ENCODE measurements at places on chromosomes 13 and 19.

GRCh38 chr19:46698395-46699321, 18.3 kb downstream of the PRKD2 start:
- DNase-seq = no peak

DNA sequence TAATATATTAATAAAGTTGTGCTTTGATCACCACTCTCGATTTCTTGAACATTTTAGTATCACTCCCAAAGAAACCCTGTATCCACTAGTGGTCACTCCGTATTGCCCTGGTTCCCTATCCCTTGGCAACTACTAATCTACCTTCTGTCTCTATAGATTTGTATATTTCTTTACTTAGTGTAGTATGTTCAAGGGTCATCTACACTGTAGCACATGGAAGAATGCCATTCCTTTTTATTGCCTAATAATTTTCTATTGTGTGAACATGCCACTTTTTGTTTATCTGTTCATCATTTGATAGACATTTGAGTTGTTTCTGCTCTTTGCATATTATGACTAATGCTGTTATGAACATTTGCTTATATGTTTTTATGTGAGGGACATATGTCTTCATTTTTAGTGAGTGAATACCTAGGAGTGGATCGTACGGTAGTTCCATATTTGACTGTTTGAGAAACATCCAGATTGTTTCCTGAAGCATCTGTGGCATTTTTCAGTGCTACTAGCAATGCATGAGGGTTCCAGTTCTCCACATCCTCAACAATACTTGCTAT, 254.0 kb downstream of the GPC6 start:
- no peak for DNase-seq

- DNase-seq = no peak
Measured at GRCh38 chr13:108345016-108345415, 75.5 kb downstream of the TNFSF13B start.

GRCh38 chr19:821231-821824, 427 bp downstream of the PLPPR3 start:
- no peak for DNase-seq

- DNase-seq = peak; percentile 49
Measured at GRCh38 chr13:24270639-24271141, 38.7 kb upstream of the C1QTNF9 start.

GRCh38 chr13:42239644-42240043, 32.3 kb upstream of the AKAP11 start:
- DNase-seq = no peak

- peak; percentile 93 for DNase-seq
Measured at GRCh38 chr19:37906869-37907734, at the start of gene SIPA1L3. Gene SIPA1L3, plus strand, starts transcription at chr19:37907208. Its CDS starts 174,358 bp downstream, at chr19:38081566.

- peak; percentile 37 for DNase-seq
Measured at GRCh38 chr19:29576761-29577648, 29.1 kb upstream of the POP4 start.

GRCh38 chr13:45166858-45167257, 34.0 kb downstream of the KCTD4 start:
- DNase-seq = no peak

- no peak for DNase-seq
Measured at GRCh38 chr19:4557971-4558941, 1.2 kb downstream of the SEMA6B start.

DNA sequence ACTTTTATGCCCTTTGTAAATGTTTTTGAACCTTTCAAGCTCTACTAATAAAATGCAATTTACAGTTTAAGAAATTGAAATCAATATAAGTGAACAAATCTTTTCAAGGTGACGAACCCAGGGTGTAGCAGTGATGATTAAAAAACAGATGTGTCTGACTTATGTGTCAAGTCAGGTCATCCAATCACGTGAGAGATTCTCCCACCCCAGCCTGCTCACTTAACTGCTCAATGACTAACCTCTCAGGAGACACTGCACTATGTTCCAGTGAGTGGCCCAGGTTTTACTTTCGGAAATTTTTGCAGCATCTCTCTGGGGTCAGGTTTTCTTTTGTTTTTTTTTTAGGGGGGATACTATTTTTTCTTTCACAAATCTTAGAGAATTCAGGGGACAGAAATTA, 60.7 kb downstream of the ZNF429 start:
- no peak for DNase-seq

DNA sequence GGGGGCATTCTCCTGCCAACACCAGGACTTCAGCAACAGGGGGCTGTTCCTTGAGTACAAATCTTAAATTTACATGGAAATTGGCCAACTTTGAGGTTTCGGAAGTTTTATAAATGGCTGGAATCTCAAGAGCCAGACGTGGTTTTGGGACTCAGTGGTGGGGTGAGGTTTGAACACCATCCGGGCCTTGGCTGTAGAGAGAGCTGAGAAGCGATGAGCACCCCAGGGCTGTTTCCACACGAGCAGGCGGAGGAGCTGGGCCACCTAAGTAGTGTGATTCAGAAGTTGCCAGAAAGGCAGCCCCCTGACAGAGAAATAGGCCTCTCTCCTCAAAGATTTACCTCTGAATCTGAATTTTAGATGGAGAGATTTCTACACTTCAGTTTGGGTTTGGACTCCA, 89.0 kb downstream of the FGF9 start:
- no peak for DNase-seq

DNA sequence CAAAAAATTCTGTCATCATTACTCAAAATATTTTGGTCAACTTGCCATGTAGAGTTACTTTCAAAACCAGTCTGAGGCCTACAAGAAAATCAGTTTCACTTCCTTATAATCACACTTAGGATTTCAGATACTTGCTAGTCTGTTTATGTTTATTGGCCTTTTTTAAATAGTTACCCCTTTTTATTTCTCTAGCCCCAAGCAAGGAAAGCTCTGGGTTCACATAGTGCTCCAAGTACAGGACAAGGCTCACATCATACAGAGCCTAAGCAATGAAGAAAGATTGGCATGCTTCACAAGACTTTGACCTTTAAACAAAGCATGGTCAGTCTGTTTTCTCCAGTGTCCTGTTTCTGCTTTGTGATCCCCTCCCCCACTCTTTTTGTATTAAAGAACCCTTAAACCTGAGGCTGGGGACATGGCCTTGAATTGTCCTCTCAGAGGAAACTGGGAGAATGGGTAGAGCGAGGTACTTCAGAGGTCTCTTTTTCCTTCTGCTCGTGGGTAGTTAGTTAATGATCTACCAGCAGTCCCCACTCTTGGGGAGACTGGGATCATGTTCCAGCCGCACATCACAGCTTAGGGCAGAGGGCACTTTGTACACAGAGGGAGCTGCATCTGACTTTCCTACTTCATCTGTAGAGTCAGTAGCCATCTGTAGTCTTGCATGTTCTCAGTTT, 30.7 kb downstream of the CEACAM1 start:
- no peak for DNase-seq

DNA sequence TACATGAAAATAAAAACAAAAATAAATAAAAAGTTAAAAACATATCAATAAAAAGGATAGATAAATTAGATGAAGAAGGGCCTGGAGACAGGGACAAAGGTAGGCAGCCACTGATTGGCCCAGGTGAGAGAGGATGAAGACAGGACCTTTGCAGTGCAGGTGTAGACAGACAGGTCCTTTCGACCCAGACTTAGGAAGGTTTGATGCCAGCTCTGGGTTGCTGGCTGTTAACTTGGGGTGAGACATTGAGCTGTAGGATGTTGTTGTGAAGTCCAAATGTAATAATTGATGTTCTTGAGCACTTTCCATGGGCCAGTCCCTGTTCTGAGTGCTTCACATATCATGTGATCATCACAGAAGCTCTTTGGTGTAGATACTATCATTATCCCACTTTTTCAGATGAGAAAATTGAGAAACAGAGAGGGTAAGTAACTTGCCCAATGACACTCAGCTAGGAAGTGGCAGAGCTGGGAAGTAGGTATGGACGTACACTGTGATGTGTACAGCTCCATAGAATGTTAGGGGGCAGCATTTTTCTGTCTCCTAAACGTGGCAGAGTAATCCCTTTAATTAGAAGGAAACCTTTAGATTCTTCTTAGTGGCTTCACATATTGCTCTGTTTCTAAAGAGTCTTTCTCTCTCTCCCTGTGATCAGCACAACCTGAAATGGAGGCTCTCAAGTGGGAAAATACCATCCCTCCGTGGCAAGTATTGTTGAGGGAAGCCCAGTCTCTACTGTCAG, 76.0 kb upstream of the STK24 start:
- no peak for DNase-seq

GRCh38 chr13:42696191-42696590, 85.2 kb upstream of the FAM216B start:
- no peak for DNase-seq
